Mesendoderm (in vitro differentiated cells): ENCODE measurements at places on chromosomes 6 and 20.

DNA sequence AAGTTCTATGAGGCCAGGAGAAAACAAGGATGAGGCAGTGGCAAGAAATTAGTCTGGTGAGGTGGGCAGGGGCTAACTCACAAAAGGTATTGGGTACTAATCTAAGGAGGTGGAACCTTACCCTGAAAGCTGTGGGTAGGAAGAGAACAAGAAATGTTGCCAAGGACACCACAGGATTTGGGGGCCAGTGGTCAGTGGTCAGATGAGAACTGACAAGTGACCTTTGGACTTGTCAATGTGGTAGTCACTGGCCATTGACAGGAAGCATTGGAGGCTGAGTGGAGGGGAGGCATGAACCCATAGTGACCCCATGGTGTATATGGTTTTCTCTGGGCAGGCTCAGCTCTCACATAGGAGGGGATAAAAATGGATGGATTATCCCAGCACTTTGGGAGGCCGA lies 25.3 kb upstream of the SMIM29 start:
- H3K27me3 ChIP-seq, result no peaks in the 10 kb centered on the region
- no peak overlapping the region for H3K27ac ChIP-seq
- H3K4me1 ChIP-seq, result no peaks in the 10 kb centered on the region
- no peak overlapping the region for H3K4me3 ChIP-seq
- DNase-seq, result no peak

DNA sequence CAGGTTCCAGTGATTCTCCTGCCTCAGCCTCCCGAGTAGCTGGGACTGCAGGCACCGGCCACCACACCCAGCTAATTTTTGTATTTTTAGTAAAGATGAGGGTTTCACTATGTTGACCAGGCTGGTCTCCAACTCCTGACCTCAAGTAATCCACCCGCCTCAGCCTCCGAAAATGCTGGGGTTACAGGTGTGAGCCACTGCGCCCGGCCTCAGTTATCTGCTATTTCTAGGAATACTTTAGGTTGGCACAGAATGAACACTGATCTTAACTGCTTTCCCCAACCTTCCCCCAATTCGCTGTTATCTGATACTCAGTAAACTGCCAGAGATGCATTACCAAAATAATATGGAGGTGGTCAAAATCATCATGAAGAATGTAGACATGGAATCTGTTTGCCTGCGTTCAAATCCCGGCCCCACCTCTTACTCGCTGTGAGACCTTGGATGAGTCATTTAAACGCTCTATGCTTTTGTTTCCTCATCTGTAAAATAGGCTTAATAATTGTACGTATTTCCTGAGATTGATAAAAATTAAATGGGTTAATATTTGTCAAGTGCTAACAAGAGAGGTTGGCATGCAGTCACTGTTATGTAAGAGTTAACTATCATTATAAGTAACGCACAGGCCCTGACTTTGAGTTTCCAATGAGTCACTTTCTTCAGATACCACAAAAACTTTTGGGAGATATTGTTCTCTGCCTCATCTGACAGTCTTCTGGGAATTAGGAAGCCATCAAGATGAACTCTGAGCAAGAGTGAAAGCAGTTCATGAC lies 44.5 kb upstream of the NCOA3 start:
- H3K27me3 ChIP-seq, result no peaks in the 10 kb centered on the region
- H3K27ac ChIP-seq, result no peak overlapping the region
- no peak overlapping the region for H3K4me3 ChIP-seq

GRCh38 chr6:41470029-41470330 lies 76.2 kb upstream of the FOXP4 start:
- H3K27ac ChIP-seq, result no peak overlapping the region
- H3K27me3 ChIP-seq, result peaks cover 1% of the 10 kb centered on the region
- no peaks in the 10 kb centered on the region for H3K36me3 ChIP-seq
- DNase-seq, result peak; percentile 72
- H3K4me3 ChIP-seq, result peak overlapping the region; percentile 28

DNA sequence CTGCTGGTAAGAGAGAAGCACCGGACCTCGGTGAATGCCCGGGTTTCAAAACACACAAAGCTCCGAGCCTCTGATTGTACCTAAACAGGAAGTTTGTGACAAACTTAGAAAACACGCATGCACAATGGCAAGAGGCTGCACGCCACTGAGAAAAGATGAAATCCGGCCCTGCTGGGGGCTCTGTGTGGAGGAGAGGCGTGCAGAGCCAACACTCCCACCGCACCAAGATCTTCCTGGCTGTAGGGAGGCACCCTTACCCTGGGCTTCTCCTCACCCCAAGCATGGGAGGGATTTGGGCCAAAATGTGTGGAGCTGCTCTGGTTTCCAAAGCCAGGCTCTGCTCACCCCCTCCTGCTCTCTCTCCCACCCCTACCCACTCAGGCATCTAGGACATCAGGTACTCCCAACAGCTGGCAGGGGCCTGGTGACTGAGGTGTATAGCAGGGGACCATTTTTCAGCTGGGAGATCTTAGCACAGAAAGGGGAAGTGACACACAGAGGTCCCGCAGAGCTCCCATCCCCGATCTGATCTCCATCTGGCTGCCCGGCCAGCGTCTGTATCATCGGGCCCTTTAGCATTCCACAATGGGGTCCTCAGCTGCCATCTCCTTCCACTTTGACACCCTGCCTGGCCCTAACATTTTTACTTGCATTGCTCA lies 84.2 kb downstream of the TRERF1 start:
- H3K27ac ChIP-seq, result no peak overlapping the region
- H3K36me3 ChIP-seq, result no peaks in the 10 kb centered on the region
- H3K4me3 ChIP-seq, result no peak overlapping the region
- no peak for DNase-seq
- no peaks in the 10 kb centered on the region for H3K27me3 ChIP-seq

GRCh38 chr6:30884521-30885480 lies 482 bp downstream of the DDR1 start:
- H3K27ac ChIP-seq, result peak overlapping the region; percentile 76
- H3K4me3 ChIP-seq, result peak overlapping the region; percentile 47

GRCh38 chr6:134515986-134516385 lies 198.1 kb upstream of the SGK1 start:
- H3K4me3 ChIP-seq, result no peak overlapping the region
- H3K4me1 ChIP-seq, result peaks cover 1% of the 10 kb centered on the region
- H3K27ac ChIP-seq, result no peak overlapping the region

GRCh38 chr6:134094441-134094840 lies 42.0 kb upstream of the SLC2A12 start:
- no peaks in the 10 kb centered on the region for H3K36me3 ChIP-seq
- H3K4me1 ChIP-seq, result no peaks in the 10 kb centered on the region
- H3K4me3 ChIP-seq, result no peak overlapping the region
- H3K27ac ChIP-seq, result no peak overlapping the region
- DNase-seq, result no peak

DNA sequence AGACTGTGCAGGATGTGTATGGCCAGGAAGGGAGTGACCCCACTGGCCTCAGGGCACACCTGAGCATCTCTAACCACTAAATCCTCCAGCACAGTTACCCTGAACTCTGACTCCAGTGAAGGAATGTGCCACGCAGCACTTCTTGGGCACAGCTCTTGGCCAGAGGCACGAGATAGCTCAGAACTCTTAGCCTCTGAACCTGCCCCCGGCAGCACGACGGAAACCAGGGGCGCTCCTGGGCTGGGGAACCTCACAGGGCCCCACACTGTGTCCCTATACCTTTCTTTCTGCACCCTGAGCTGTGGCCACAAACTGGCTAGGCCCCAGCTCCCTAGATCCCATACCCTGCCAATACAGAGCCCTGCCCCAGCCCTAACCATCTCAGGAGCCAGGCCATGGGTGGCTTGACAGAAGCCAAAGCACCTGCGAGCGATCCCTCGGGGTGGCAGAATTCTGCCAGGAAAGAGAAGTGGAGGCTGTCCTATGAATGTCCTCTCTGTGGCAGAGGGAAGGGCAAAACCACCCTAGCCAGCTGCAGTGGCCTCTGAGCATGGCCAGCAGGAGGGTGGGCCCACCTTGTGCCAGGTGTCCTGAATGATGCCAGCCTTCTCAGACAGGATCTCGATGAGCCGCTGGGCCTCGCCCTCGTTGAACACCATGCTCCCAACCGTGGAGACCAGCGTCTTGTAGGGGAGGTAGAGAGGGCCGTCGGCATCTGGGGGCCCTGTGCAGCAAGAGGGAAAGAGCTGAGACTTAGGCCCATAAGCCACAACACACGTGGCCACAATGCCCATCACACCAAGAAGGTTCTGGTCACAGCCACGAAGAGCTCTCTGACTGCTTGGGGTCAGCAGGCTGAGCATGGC lies 39.4 kb downstream of the RRBP1 start:
- H3K4me3 ChIP-seq, result no peak overlapping the region
- no peak overlapping the region for H3K27ac ChIP-seq

GRCh38 chr20:57482148-57482547 lies 42.8 kb downstream of the CTCFL start:
- no peak overlapping the region for H3K27ac ChIP-seq
- peak; percentile 49 for DNase-seq
- no peaks in the 10 kb centered on the region for H3K4me1 ChIP-seq
- H3K36me3 ChIP-seq, result no peaks in the 10 kb centered on the region
- no peaks in the 10 kb centered on the region for H3K27me3 ChIP-seq

DNA sequence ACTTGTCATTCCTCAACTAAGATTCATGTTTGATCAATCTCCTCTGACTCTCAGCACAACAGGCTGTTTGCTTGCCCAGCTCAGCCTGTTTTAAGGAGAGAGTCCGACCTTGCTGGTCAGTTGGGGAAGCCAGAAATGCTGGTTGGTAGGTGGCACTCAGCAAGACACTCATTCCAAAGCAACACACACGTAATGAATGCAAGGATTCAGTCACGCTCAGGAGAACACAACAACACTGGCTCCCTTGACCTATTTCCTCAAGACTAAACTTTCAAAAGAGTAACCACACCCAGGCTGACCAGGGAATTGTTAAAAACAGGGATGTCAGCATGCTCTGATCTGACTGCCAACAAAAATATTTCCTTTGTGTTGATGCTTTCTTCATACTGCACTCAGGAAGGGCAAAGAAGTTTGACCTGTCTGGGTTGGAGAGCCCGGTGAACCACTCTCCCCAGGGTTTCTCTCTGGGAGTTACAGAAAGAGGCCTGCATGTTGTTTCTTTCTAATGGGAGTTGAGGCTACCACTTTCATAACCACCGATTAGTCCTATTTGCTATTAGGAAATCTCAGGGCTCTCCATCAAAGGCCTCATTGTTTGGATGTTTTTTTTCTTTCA lies 25.6 kb upstream of the PREP start:
- H3K36me3 ChIP-seq, result no peaks in the 10 kb centered on the region
- H3K4me1 ChIP-seq, result peaks cover 6% of the 10 kb centered on the region
- DNase-seq, result no peak
- no peaks in the 10 kb centered on the region for H3K27me3 ChIP-seq
- no peak overlapping the region for H3K4me3 ChIP-seq
- no peak overlapping the region for H3K27ac ChIP-seq

- H3K4me3 ChIP-seq, result no peak overlapping the region
- no peaks in the 10 kb centered on the region for H3K4me1 ChIP-seq
- no peak for DNase-seq
- H3K27me3 ChIP-seq, result no peaks in the 10 kb centered on the region
- no peaks in the 10 kb centered on the region for H3K36me3 ChIP-seq
Observed at GRCh38 chr6:28368522-28368921, 18.8 kb downstream of the ZKSCAN3 start.

DNA sequence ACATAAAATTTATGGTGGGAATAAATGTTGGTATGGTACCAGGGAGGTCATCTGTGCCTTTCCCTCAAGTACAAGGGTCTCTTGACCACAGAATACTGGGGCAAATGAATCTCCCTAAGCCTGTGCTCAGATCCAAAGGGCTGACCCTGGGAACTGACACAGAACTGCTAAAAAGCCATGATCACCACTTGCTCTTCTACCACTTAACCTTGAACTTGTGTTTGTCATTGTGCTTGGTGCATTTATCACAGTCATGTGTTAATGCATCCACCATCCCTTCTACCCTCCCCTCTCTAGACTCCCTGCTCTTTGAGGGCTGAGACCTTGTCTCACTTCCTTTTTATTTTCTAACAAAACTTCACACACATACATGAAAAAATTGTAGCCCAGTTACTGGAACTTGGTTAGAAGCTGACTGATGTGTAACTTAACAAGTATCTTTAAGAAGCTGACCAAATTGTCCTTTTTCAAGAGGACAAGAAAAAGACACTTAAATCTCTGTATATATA lies 46.1 kb upstream of the PBOV1 start:
- H3K36me3 ChIP-seq, result no peaks in the 10 kb centered on the region
- H3K27me3 ChIP-seq, result no peaks in the 10 kb centered on the region
- no peak for DNase-seq
- H3K4me1 ChIP-seq, result no peaks in the 10 kb centered on the region
- no peak overlapping the region for H3K27ac ChIP-seq

DNA sequence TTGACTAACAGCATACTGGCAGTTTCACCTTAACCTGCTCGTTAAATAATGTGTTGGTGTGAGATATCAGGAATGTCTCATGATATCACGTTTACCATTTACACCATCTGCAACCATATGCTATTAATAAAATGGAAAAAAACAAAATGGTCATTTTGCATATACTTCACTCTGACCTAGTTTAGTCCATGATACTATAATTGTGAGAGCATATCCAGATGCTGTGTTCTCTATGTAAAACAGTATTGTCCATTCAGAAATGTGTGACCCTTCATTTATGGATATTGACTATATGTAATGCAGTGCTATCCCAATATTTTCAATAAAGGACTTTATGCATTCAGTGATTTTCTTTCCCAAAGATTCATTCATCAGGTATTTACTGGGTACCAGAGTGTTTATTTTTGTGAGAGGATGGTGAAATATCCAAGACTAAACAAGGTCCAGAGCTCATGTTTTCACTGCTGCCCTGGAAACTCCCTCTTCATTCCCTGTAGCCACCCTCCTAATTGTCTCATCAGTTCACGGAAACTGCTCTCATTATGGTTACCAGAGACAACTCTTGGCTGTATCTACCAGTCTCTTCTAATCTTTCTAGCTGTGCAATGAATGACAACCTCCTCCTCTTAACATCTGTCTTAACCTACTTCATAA lies 25.7 kb upstream of the HINT3 start:
- DNase-seq, result no peak
- no peak overlapping the region for H3K4me3 ChIP-seq
- H3K27ac ChIP-seq, result no peak overlapping the region
- no peaks in the 10 kb centered on the region for H3K27me3 ChIP-seq
- H3K4me1 ChIP-seq, result no peaks in the 10 kb centered on the region
- no peaks in the 10 kb centered on the region for H3K36me3 ChIP-seq
